ENCODE measurements at places on chromosomes 16 and 17.

DNA sequence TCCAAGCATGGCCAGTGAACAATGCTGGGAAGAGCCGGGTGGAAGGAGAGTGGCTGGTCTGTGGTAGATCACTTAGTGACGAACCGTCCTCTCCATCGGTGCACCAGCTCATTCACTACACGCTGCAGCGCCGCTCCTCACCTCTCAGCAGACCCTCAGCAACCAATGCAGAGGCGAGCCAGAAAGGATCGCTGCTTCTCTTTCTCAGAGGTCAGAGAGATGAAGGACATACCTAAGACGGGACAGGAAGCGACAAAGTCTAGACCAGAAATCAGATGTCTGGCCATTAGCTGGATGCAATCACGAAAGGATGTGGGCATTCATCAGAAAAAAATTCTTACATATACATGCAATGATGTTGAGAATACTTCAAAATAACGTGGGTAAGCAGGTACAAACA is 26.9 kb downstream of the NSMCE1 start:
- no peak for DNase-seq

GRCh38 chr16:1820096-1820945 is 6.3 kb downstream of the HAGH start:
- DNase-seq, result no peak

DNA sequence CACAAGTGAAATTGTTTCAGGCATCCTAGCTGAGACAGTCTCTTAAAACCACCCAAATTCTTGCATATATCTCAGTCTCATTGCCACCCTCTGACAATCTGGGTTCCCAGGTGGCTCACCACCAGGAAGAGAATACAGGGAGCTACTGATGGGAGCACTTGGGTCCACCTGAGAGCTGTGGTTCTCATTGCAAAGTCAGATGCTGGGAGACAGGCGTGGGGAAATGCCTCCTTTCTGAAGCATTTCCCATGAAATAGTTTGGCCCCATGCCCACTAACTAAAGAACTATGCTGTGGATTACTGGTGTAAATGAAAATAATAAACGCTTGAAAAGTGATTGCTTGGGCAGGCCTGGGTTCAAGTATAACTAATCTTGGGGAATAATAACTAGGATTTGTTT is 70.3 kb downstream of the CMC2 start:
- DNase-seq, result no peak

GRCh38 chr17:56652628-56653027 is 59.1 kb downstream of the NOG start:
- DNase-seq, result no peak

GRCh38 chr17:44203731-44204440 is 4.2 kb upstream of the ATXN7L3 start:
- DNase-seq, result no peak

DNA sequence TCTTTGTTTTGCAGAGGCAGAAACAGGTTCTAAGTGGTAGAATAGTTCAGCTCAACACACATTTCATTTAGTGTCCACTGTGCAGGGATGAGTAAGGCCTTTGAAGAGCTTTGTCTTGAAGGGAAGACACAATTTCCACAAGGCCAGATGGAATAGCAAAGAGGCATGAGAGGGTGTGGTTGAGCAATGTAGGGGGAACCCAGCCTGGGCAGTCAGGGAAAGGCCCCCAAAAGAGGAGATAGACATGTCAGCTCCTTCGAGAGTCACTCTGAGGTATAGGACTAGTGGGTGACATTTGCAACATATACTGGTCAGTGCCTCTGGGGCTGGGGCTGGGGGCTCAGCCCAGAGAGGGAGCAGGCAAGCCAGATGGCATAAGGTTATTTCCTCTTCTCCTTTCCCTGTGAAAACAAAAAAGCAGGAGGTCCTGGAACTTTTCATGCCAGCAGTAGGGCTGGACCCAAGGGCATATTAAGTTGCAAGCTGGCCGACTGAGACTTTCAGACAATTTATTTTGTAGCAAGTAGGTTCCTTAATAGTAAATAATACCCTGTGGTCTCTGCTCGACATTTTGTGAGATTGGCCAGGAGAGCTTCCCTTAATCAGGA is 7.1 kb downstream of the ALKBH5 start:
- DNase-seq, result no peak

DNA sequence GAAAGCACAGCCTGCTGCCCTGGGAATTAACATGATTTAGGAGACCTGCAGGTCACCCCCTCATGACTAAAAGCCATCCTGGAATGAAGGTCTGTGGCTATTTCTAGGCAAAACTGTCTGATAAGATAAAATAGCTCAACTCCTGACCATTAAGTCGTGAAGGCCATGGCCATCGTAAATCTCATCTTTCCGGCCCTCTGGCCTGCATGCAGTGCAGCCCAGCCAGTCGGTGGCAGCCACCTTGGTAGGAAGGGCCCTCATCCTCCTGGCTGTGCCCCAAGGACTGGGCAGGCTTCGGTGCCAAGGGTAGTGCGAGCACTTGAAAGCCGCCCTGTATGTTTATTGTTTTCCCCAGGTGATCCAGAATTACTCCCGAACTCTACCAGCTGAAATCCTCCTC is 18.2 kb upstream of the MEOX1 start:
- no peak for DNase-seq

GRCh38 chr17:42521036-42521435 is 15.0 kb upstream of the NAGLU start:
- no peak for DNase-seq

- DNase-seq, result no peak
Observed at GRCh38 chr17:1645207-1646171, at the start of gene SCARF1. TSS of gene SCARF1 (minus strand) at chr17:1645732. CDS start at chr17:1645697, 35 bp downstream.

GRCh38 chr17:10025976-10026901 is 121.2 kb upstream of the RCVRN start:
- peak; percentile 83 for DNase-seq

DNA sequence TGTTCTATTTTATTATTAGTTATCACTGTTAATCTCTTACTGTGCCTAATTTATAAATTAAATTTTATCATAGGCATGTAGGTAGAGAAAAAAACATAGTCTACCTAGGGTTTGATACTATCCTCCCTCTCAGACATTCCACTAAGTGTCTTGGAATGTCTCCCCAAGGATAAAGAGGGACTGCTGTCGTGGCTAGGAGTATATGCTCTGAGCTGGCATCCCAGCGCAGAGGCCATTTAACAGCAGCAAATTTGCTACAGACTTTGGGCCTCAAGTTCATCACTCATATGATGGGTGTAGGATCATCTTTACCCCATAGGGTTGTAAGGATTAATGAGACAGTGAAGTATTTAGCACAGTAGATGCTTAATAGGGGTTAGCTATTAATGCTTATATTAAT is 56.7 kb downstream of the ZFHX3 start:
- no peak for DNase-seq

DNA sequence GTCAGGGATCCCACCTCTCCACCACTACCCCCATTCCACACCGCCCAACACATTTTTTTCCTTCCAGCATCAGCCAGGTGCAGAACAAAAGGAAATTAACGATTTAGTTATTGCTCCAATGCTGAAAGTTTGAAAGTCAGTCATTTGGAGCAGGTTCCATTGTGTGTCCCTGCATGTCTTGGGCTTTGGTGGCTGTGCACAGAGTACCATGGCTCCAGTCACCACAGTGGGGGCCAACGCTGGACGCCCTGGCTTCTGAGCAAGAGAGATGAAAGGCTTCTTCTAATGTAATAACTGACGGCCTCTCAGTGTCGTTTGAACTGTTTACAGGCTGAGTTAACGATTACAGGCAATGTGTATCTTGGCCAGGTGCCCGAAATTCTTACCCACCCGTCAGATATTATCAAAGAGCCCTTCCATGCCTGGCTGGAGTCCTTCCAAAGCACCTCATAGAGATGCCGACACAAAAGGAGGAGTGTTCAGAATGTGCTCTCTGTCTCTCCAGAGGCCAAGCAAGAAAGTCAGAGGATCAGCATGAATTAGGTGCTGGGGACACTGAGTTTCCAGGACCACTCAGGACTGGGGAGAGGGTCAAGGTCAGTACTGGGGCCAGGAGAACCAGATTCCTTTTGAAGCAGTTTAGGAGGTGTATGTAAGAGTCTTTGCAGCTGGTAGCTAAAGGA is 25.9 kb downstream of the RNF43 start:
- no peak for DNase-seq

GRCh38 chr16:61871837-61872777 is 164.1 kb downstream of the CDH8 start:
- no peak for DNase-seq

DNA sequence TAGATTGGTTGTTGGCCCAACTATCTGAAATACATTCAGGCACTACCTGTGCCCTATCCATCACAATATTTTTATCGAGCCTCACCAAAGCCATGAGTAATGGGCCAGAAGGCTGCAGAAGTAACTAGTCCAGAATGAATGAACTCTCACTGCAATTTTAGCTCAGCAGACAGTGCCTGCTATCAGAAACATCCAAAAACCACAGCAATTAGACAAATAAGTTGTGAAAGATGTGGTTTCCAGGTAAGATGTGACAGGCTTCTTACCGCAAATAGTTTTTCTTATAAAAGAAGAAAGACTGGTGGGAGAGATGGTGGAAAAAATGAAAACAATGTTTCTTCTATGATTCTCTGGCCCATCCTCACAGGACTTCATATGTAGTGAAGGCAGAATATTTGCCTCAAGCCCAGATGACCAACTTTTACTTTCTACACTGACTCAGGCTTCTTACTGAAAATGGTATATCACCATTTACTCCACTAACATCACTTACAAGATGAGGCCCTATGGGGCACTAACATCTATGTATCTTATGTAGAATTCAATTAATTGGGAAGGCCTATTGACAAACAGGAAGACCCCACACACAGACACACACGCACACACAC is 9.8 kb upstream of the RFFL start:
- no peak for DNase-seq

DNA sequence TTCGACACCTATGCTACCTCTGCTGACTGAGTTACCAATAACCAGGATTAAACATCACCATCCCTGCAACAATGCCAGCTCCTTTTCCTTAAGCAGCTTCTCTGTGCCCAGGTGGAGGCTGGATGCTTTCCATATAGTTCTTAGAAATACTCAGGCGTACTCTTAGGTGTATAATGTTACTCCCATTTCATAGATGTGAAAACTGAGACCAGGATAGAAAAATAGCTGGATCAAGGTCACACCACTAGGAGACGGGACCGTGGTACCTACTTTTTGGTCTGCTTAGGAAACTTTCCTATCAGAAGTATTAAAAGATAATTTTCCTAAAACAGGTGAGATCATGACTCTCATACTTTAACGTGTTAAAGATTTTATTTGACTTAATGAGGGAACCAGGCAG is 141.7 kb upstream of the RPL38 start:
- DNase-seq, result no peak

DNA sequence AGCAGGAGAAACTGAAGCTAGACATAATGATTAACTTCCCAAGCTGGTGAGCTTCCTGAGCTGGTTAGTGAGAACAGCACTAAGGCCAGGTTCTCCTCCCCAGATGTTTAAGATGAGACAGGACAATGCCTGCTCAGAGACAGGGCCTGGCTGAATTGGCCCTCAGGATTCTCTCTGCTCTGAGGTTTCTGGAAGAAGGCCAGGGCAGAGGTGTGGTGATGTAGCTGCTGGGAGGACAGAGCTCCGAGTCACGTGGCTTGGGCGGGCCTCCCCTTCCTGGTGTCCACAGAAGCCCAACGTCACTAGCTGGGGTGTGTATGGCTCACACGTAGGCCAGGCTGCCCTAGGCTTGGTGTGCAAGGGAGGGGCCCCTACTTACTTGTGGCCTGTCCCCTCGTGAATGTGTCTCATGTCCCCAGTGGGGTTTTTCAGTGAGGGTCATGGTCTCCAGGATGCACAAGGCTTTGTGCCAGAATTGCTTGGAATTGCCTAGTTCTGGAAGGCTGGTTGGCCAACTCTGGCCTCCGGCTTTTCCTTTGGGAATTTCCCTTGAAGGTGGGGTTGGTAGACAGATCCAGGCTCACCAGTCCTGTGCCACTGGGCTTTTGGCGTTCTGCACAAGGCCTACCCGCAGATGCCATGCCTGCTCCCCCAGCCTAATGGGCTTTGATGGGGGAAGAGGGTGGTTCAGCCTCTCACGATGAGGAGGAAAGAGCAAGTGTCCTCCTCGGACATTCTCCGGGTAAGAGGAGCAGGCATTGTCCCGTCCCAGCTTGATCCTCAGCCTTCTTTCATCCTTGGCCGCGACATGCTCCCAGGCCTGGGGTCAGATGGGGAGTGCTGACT is 3.4 kb downstream of the NOD2 start:
- no peak for DNase-seq

- no peak for DNase-seq
Observed at GRCh38 chr16:15701975-15702970, 52.2 kb downstream of the NDE1 start.

DNA sequence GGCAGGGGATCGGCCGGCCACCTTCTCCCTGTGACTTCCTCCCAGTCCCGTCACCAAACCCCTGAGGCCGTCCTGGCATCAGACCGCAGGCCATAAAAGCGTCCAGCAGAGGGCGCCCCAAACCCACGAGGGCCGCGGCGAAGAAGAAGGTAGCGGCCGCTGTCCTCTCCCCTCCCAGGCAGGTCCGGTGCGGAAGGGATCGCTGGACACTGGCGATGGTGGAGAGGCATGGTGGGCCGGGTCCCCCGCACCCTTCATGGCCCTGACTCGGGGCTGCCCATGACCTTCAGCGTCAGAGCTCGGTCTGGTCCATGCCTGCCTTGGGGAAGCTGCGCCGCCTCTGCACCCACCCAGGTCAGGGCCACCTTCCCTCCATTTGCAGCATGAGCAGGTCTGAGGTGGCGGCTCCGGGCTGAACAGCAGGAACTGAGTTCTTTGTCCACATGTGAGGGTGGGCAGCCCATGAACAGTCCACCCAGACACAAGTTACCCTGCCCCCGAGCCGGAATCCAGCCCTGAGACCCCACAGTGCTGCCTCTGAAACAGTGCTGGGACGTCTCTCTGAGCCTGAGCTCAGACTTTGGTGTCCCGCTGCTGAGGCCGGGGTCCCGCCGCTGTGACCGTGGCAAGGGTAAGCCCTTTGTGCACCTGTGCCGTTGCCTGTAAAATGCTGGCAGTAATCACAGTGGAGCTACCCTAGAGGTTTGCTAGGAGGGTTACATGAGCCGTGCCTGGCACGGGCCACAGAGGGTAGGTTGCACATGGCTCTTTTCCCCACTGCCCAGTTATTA is 40.8 kb upstream of the CMIP start:
- DNase-seq, result peak; percentile 60

DNA sequence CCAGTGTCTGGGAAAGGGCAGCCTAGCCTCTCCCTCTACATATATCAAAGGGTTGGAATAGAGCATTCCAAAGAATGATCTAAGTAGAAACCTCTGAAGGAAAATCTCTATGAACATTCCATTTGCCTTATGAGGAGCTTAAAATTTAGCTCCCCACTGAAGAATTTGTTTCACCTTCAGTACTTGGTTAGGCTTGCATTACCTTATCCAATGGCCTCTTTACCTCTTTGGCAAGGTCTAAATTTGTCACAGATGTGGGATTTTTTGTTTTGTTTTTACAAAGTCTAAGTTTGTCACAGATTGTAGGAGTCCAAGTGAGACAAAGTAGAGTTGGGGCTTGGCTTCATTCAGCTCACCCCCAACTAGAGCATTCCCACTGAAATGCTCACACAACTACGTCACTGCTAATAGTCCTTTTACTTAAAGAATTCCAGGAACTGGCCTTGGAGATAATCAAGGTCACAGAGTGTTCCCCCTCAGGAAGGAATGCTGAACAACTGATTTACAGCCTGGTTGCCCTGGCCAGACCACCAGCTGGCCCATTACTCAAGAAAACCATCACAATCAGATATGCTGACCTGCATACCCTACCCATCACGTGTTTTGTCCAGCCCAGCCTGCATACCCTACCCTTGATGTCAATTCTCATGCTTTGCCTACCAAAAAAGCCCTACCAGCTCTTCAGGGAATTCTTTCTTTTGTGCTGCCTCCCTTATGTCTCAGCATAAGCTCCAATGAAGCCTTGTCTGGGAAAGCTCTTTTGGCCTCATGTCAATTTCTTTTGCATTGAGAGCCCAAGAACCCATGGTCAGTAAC is 26.5 kb upstream of the PPM1D start:
- DNase-seq, result no peak

GRCh38 chr17:8959312-8959918 is 6.1 kb downstream of the PIK3R5 start:
- no peak for DNase-seq
